Progenitor cell of endocrine pancreas (in vitro differentiated cells): ENCODE measurements at places on chromosomes 16 and 17.

GRCh38 chr17:63772801-63773271 is 561 bp downstream of the CCDC47 start:
- DNase-seq = no peak

- DNase-seq = no peak
Observed at GRCh38 chr16:89132194-89133005, 38.7 kb downstream of the ACSF3 start.

DNA sequence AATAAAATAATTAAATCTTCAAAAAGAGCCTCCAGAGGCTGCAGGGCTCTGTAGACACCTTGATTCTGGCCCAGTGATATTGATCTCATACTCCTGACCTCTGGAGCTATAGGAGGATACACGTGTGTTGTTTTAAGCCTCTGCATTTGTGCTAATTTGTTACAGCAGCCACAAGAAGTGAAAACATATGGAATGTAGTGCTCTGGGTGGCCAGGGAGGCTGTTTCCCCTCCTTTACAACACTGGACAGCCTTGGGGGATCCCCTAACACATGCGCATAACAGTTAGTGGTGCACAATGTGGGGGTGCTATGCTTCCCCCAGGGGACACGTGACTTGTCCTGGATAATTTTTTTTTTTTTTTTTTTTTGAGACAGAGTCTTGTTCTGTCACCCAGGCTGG is 4.7 kb upstream of the ZNF500 start:
- no peak for DNase-seq

- DNase-seq = no peak
Observed at GRCh38 chr17:44956998-44957981, 9.7 kb upstream of the KIF18B start.

- no peak for DNase-seq
Observed at GRCh38 chr16:82626791-82627261, at the start of gene CDH13. TSS of gene CDH13 (plus strand) at chr16:82626969.
